ENCODE measurements at places on chromosomes 1 and 21.

DNA sequence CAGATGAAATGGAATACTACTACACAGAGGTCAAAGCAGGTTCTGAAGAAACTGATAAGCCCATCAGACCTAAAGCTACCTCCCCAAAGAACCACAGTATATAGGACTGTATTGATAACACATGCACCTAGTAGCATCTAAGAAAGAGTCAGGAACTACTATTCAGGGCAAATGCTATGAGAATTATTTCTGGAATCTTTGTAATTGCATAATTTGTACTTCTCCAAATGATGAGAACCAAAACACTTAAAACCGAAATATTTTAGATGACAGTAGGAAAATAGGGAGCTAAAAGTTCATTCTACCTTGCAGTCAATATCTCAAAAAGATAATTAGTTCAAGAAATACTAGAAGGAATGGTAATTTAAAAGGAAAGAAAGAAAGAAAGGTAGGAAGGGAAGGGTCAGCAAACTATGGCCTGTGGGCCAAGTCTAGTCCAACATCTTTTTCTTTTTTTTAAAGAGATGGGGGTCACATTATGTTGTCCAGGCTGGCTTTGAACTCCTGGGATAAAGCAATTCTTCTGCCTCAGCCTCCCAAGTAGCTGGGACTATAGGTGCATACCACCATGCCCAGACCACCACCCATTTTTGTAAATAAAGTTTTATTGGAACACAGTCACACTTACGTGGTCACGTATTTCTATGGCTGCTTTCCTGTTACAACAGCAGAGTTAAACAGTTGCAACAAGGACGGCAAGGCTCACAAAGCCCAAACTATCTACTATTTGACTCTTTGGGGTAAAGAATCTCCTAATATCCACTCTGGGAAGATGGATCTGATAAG, 24.0 kb downstream of the EGLN1 start:
- no peak for ATAC-seq

- no peak for ATAC-seq
Measured at GRCh38 chr1:37161171-37161570, 126.9 kb upstream of the GRIK3 start.

GRCh38 chr1:155125946-155126555, 1.6 kb upstream of the EFNA1 start:
- ATAC-seq = no peak

DNA sequence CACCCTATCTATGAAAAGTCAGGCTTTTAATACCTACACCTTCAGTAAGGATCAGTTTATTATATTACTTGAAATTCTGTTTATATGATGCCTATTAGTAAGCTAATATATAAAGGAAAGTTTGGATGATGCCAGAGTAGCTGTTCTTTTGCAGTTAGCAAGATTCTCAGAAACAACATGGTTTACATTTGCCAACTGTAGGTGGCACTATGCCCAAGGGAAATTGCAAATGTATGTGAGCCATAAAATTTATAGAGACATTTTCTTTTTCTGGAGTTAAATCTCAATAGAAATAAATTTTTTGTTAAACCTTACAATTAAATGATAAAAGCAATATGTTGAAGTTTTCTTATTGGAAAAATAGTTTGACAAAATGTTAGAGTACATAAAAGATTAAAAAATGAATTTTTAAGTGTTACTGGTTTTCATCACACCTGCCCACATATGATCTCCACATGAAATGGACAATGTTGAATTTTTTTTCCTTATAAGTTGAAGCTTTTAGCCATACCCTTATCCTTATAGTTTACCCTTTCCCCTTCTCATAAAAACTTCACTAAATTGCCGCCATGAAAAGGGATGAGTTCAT, 32.1 kb upstream of the EPHX4 start:
- no peak for ATAC-seq

GRCh38 chr1:64934115-64934877, 32.1 kb downstream of the JAK1 start:
- ATAC-seq = no peak

DNA sequence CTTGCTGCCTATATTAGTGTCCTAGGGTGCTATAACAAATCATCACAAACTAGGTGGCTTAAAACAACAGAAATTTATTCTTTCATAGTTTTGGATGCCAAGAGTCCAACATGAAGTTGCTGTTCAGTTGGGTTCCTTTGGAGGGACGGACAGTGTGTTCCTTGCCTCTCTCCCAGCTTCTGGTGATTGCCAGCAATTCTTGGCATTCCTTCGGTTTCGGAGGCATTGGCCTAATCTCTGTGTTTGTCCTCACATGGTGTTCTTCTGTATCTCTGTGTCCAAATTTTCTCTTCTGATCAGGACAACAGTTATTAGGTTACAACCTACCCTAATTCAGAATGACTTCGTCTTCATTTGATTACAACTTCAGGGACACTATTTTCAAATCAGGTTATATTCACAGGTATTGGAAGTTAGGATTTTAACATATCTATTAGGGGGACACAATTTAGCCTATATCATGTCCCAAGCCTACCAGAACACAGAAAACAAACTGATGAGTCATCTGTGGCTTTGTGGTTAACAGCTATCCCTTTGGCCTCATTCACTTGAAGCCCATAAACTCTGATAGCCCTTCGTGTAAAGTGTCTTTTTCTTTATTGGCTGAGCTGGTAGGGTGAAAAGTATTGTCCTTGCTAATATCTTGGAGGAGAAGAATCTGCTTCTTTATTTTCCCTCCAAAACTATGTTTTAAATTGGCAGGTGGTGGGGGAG, 83.2 kb upstream of the PAPPA2 start:
- ATAC-seq = no peak

GRCh38 chr1:18899363-18900049, 2.8 kb downstream of the ALDH4A1 start:
- no peak for ATAC-seq

- no peak for ATAC-seq
Measured at GRCh38 chr1:110713221-110713620, 38.5 kb upstream of the KCNA3 start.

All from stimulated activated memory B cell treated with anti-CD40 and anti-IgM and Interleukin-4, amounts not matched to agents 10 μg/mL and 1 μg/mL and 100 μg/mL, for 72 hours (primary cell).